ENCODE measurements at places on chromosomes 16 and 17. TPM values are rescaled to one million over a fixed set of nuclear protein-coding genes. Genes with fewer than 3 reads are reported as not detected.

- DNase-seq: peak; percentile 59
Observed at GRCh38 chr16:69930117-69930776, 20.9 kb upstream of the CLEC18A start.

DNA sequence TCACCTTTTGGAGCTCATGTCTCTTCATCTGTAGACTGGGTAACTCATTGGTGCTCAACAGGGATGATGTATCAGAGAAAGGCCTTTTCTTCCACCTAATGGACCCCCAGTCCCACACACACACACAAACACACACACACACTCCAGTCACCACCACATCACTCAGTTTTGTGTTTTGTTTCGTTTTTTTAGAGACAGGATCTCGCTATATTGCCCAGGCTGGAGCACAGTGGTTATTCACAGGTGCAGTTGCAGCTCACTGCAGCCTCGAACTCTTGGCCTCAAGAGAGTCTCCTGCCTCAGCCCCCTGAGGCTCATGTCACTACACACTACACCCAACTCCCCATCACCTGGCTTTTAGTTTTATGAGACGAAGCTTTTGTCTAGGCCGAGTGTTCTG lies 55.6 kb downstream of the SF3B3 start:
- DNase-seq: no peak

- no peak for DNase-seq
Observed at GRCh38 chr16:55155815-55156214, 168.2 kb upstream of the IRX6 start.

- no peak for DNase-seq
Observed at GRCh38 chr17:13086142-13086769, 68.4 kb upstream of the ELAC2 start.

- no peak for DNase-seq
Observed at GRCh38 chr17:64336760-64337413, 53.8 kb downstream of the PECAM1 start.

- no peak for DNase-seq
Observed at GRCh38 chr16:56747486-56748045, 17.6 kb downstream of the NUP93 start.

GRCh38 chr16:79411357-79411756 lies 189.2 kb downstream of the MAF start:
- DNase-seq: no peak

- DNase-seq: peak; percentile 13
Observed at GRCh38 chr17:8994319-8994718, 27.0 kb upstream of the NTN1 start.

- DNase-seq: no peak
Observed at GRCh38 chr17:31398381-31399311, 7.2 kb downstream of the RAB11FIP4 start.

DNA sequence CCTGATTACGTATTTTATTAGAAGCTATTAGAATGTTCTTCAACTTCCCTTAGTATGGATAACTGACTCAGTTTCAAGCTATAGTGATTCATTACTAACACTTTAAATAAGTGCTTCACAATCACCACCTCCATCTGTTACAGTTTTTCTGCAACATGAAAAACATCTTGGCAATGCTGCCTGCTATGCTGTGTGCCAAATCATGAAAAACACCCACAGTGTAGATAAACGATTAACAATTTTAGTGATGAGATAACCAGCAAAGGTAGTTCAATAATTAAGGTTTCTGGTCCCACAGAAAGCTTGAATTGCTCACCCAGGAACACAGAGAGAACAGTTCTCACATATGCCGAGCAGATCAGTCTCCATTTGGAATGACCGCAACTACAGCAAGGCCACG lies 51.4 kb upstream of the SLC25A19 start:
- no peak for DNase-seq

DNA sequence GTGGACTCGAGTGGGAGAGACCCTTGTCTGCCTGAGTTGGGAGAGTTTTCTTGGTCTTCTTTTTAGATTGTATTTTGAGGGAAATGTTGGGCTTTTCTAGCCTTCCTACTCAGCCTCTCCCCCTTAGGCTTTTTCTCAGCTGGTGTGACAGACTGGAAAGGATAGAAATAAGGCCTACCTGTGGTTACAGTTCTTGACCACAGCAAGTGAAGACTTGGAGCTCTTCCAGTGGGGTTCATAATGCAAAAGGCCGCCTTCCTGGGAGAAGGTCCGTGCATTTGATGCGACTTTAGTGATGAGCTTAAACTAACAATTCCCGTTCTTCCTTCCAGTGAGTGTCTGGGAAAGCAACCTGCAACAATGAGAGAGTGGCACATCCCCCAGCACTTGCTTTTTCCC lies 56.8 kb downstream of the B9D1 start:
- no peak for DNase-seq

DNA sequence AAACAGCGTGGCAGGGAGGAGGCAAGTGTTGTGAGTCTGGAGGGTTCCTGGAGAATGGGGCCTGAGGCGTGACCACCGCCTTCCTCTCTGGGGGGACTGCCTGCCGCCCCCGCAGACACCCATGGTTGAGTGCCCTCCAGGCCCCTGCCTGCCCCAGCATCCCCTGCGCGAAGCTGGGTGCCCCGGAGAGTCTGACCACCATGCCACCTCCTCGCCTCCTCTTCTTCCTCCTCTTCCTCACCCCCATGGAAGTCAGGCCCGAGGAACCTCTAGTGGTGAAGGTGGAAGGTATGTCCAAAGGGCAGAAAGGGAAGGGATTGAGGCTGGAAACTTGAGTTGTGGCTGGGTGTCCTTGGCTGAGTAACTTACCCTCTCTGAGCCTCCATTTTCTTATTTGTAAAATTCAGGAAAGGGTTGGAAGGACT lies at the start of gene CD19:
Gene CD19 (plus strand): TSS at position 171 of the 425 bp plus-strand sequence. CDS start 30 bp downstream, at position 201.
- DNase-seq: no peak

The SEPTIN12 gene
- total RNA-seq: not detected

The PDILT gene
- not detected for total RNA-seq

The IRX6 gene
- not detected for total RNA-seq

Data from HT1080 (cell line).